ENCODE measurements at places on chromosomes 6 and 20. TPM values are rescaled to one million over a fixed set of nuclear protein-coding genes. Genes with fewer than 3 reads are reported as not detected.

DNA sequence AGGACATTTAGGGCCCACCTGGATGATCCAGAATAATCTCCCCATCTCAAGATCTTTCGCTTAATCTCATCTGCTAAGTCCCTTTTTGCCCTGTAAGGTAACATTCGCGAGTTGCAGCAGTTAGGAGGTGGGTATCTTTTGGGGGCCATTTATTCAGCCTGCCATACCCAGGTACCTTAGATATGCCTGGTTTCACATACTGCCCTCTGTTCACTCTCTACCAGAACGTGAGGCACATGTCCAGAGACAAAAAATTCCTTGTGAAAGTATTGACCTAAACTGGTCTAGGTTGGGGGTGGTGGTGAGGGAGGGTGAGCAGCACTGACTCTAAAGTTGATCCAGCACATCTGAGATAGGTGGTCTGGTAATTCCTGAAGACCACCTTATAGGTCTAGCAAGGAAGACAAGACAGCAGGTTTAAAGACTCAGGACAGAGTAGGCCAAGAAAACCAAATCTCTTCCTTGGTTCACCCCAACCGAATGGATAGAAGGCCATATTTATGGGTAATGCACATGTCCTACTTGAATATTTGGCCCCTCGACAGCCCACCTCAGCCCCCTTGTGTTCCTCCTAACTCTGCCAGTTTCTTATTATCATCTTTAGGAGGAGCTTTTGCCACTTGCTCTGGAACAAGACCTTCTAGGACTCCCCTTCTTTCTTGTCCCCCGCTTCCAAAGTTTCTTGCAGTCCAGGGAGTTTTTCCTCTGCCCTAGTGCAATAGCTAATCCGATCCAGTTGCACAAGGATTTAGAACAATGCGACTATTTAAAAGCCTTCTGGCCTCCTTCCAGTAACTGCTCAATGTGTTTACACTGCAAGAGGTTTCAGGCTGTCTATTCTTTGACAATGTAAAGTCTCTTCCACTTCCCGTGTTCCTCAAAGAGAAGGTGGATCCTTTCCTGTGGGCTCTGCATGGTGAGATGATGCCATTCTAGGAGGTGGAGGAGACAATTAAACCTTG lies 213.0 kb upstream of the LAMP5 start:
- peak; percentile 38 for DNase-seq

GRCh38 chr6:503610-504362 lies 112.2 kb downstream of the IRF4 start:
- DNase-seq, result no peak

GRCh38 chr6:82227770-82228169 lies 19.8 kb downstream of the IBTK start:
- DNase-seq, result no peak

The PGC gene
- total RNA-seq, result not detected

The PI16 gene
- 47.4 TPM for total RNA-seq

The TNNC2 gene
- 2.4 TPM for total RNA-seq

The MTFR2 gene
- 0.66 TPM for total RNA-seq

The SOBP gene
- total RNA-seq, result 24.0 TPM

GRCh38 chr6:31126396-31127175 lies 6.3 kb upstream of the CDSN start:
- DNase-seq, result no peak

The PTK6 gene
- 0.06 TPM for total RNA-seq

DNA sequence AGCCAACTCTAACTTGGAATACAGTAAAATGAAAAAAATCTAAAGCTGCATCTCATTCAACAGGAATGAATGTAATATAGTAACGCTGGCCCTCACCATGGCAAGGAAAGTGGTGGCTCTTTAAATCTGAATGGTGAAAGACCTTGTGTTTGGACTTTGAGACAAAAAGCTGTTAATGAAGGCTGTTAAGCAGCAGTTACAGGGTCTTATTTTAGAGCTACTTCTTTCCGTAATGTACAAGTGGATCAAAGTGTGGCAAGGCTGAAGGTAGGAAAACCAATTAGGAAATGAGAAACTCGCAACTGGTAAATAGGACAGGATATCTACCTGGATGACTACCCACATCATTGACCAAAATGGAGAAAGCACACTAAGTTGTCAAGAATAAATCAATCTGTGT lies 11.6 kb upstream of the TRIM39 start:
- DNase-seq, result no peak

DNA sequence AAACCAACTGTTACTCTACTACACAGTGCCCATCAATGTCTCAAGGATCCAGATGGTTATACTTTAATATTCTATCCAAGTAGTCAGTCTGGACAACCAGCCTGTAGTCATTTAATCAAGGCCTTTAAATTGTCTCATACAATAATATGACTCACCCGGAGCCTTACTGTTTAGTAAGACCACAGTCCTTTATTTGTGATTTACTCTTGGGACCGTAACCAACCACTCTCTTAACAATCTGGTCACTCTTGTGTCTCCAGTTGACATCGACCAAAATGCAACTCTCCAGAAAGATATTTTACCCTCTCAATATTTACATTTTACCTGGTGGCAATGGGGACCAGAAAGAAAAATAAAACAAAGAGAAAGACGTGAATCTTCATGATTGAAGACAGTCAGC lies 14.9 kb downstream of the DEFB114 start:
- no peak for DNase-seq

DNA sequence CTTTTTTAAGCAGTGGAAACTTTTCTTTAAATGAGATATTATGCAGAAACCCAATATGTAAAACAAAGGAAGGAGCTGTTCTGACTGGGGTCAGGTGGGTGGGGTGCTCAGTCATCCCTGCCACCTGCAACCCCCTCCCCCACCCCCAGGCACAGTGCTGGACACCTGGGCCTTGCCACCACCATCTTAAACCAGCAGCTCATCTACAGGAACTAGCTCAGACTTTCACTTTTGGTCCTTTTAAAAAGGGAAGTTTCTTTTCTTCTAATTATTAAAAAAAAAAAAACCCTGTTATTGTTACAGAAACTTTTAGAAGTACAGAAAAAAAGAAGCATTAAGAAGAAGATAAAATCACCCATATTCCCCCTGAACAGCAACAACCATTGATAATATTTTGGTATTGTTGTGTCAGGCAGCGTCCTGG lies 37.1 kb downstream of the PPP1R16B start:
- no peak for DNase-seq

Measured in spinal cord (tissue), 10 donors.